ENCODE measurements at places on chromosomes 7 and 10.

DNA sequence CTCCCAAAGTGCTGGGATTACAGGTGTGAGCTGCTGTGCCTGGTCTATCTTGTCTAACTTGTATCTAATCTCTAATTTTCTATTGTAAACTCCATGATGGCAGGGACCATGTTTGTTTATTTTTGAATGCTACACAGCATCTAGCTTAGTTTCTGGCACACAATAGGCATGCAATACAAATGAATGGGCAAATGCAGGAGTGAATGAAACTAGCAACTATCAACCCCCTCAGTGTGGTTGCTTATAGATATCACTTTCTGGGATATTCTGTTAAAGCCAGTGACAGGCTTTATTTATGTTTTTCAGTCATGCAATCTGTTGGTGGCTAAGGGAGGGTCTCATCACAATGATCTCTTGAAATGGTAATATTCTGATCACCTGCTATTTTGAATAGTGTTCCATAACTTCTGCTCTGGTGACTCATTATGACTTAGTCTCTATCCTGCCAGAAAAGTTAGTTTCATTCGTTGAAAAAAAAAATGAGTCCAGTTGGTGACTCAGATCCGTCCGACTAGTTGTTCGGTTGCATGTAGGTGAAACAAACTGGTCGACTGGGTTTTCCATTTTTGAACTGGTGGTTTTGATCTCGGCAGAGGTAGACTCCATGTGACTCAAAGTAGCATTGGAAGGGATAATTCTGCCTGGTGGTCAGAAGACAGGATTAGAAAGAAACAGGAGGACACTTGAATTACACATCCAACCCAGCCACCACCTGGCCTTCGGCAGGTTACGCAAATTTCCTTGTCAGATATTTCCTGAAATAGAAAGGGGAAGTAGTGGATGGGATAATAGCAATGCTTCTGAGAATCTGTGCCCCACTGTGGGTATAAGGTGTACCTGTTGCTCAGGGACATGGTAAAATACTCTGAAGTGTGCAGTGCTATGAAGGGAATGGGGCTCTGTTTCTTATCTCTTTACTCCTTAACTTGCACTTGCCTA, 76.8 kb downstream of the GATA3 start:
- DNase-seq: peak; percentile 9

GRCh38 chr10:118957443-118957825, 72.1 kb upstream of the NANOS1 start:
- no peak for DNase-seq

DNA sequence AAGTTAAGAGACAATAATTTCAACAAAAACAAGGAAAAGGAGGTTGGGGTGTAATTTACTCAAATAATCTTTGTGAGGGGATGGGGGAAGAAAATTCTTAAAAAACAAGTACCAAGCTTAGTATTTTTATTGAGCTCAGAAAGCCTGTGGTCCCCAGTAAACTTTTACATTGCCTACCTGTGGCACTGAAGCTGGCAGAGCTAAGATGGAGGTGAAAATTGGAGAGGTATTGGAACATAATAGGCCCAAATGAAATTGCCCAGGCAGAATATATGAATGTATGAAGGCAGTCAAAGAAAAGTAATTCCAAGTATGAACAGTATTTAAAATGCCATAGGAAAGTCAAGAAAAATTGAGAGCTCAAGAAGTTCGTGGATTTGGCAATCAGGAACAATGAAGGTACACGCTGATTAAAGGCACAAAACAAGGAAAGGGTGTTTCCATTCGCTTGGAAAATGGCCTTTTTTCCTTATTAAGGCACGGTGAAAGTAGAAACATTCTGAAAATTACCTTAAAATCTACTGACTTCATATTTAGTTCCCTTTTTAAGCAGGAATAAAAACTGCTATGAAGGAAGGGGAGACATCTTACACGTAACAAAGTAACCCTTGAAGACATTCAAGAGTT, 3.4 kb upstream of the KMT2E start:
- no peak for DNase-seq

DNA sequence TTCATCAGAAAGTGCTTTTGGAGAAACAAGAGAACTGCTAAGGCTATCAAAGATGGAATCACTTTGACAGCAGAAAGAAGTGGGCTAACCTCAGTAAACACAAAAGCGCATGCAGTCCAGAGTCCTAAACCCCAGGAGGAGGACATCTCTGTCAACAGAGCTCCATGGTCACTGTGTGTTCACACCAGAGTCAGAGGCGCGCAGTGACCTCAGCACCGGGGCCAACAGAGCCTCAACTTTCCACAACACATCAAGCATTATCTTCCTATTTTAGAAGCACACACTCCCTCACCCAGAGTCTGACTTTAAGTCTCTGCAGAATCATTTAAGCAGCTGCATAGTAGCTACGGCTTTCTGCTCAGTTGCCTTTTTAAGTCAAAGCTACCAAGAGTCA, 195.3 kb downstream of the DIP2C start:
- no peak for DNase-seq

DNA sequence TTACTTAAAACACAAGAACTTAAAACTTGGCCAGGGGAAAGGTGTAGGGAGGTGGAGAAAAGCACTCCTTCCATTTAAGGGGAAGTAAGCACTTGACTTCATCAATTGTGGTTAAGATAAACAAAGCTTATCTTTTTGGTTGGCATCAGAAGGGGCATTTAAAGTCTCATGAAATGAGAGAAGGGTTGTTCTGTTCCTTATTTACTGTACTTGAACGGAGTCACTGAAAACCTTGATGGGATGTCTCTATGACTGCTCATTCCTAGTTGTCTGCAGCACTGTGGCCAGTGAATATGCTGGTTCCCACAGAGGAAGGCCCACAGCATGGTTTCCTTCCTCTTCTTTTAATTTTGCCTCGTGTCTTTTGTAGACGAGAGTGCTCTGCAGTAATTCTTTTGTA, 229.3 kb downstream of the AUTS2 start:
- DNase-seq: no peak
